NCI-H2171 (cell line): ENCODE measurements at places on chromosomes 6 and 20.

DNA sequence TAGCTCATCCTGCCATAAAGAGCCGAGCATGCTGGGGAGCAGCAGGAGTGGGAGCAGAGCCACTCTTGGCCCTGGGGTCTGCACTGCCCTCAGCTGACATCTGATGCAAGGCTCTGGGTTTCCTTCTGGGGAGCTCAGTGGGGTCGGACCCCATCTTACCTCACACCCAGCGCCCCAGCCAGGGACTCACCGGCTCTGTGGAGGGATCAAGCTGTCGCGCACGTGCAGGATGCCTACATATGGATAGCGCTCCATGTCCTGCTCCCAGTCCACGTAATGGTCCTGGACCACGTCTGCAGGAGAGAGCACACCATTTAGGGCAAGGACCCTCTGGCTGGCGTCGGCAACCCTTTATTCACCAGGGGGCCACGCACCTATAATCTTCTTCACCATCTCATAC lies 12.2 kb downstream of the LEMD2 start:
- no peak for DNase-seq

GRCh38 chr6:137536104-137536773 lies 42.0 kb upstream of the OLIG3 start:
- no peak for DNase-seq

- DNase-seq, result no peak
Observed at GRCh38 chr20:34104059-34104458, 8.0 kb downstream of the EIF2S2 start.

DNA sequence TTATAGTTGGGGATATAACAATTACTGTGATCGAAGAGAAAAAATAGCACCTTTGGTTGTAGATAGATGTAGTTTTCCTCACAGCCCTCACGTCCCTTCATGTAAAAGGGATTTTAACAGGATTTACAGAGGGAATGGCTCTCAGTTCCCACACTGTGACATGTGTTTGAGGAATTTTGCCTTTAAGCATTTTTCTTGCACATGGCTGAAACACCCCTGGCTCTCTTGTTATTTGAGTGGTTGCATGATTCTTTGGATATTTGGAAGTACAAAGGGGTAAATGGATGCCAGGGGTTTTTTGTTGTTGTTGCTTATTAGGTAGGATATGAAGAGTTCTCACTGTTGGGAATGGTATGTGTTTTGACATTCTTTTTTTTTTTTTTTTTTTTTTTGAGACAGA lies 48.2 kb downstream of the JAG1 start:
- no peak for DNase-seq

GRCh38 chr6:136599329-136600011 lies 49.2 kb upstream of the MAP7 start:
- DNase-seq, result no peak

GRCh38 chr6:103674790-103675189 lies 1184.9 kb downstream of the HACE1 start:
- DNase-seq, result no peak
